ENCODE measurements at places on chromosomes 12 and 14.

- DNase-seq, result peak; percentile 35
Observed at GRCh38 chr12:19131025-19131444, 1.5 kb downstream of the PLEKHA5 start.

DNA sequence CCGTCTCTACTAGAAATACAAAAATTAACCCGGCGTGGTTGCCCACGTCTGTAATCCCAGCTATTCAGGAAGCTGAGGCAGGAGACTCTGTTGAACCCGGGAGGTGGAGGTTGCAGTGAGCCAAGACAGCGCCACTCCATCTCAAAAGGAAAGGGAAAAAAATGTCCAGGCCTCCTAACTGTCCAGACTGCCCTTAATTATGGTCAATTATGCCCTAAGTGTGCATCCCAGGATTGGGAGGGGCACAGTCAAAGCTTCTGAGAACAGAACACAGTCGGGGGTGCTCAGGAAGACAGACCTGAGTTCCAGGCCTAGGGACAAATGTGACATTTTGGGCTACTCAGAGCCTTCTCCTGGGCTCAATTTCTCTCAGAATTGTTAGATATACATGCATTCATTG, 31.8 kb upstream of the SMUG1 start:
- no peak for DNase-seq

DNA sequence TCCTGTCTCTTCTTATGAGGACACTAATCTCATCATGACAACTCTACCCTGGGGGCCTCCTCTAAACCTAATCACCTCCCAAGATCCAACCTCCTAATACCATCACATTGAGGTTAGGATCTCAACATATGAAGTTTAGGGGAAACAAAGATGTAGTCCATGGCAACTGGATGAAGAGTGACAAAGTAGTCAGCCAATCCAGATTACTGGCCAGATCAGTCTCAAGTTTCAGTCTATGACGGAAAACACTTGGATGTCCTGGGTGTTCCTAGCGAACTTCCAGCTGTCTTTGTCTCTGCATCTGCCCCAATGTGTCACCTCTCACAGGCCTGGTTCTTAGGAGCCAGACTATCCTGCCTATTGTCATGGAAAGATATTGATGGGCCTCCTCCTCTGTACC, 630.8 kb downstream of the AACS start:
- DNase-seq, result no peak

GRCh38 chr12:6735448-6736191, 11.8 kb downstream of the COPS7A start:
- DNase-seq, result peak; percentile 53

- no peak for DNase-seq
Observed at GRCh38 chr14:68396461-68396860, 396.4 kb downstream of the ZFP36L1 start.

DNA sequence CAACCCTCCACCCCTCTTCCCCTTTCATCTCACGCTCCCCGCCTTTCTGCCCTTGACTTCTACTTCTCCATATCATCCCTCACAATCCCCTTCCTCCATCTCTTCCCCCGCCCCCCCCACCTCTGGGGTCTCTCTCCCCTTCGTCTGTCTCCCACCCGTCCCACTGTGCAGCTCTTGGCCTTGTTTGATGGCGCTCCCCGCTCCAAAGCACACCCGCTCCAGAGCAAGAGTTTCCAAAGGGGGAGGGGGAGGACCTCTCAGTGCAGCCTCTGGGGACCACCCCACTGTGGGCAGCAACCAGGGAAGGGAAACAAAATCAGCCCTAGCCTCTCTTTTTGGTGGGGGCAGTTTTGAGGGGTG, 774 bp downstream of the CHGA start:
- no peak for DNase-seq

DNA sequence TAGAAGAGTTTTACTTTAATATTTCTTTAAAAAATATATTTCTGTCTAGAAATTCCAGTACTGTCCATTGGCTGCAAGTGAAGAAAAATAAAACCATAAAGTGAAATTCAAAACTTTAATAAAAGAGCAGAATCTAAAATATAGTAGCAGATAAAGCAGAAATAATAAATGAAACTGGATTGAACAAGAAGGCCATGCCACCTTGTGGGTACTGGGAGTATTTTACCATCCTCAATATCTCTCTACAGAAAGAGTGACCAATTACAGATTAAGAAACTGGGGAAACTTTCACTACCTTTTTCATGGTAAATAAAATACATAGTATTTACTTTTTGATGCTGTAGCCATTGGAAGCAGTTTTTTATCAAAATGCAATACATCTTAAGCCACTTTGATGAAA, 220.5 kb downstream of the BCAT1 start:
- peak; percentile 40 for DNase-seq

GRCh38 chr12:86234316-86234855, 21.8 kb downstream of the MGAT4C start:
- DNase-seq, result no peak

DNA sequence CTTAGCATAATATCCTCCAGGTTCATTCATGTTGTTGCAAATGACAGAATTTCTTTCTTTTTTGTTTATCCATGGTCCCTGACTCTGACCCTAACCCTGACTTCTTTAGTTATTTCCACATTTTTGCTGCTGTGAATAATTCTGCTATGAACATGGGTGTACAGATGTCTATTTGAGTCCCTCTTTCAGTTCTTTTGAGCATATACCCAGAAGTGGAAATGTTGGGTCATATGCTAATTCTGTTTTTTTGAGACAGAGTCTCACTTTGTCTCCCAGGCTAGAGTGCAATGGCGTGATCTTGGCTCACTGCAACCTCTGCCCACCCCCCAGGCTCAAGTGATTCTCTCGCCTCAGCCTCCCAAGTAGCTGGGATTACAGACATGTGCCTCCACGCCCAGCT, 33.1 kb downstream of the KNTC1 start:
- DNase-seq, result no peak

DNA sequence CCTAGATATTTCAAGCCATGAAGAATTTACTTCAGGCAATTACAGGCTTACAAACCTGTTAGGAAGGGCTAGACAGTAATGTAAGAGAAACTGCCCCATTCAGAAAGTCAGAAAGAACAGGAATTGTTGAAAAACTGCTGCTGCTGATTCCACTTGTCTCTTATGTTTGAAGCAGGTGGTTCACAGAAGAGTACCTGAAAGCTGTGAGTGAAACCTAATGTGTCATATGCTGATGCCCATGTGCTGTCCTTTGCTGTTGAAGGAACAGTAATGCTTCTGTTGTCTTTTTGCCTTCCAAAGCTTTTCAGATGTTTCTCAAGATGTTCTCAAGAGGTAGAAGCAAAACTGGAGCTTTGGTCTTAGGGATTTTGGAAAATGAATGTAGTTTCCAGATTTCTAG, 39.0 kb downstream of the MNAT1 start:
- DNase-seq, result no peak

- no peak for DNase-seq
Observed at GRCh38 chr12:22858849-22859570, 234.0 kb downstream of the ETNK1 start.

DNA sequence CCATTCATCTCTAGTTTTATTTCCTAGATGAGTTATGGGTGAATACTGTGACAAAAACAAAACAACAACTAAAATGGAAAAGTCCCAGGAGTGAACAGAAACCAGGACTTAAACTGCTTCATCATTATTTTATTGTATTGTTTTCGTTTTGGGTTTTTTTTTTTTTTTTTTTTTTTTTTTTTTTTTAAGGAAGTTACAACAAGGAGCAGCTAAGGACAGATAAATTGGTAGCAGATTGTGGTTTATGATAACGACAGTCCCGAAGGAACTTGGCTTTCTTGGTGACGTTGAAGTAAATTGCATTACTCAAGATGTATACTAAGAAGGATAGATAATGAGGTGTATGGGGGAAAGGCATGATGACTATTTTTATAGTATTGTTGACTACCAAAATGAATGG, 866.3 kb downstream of the NRXN3 start:
- peak; percentile 61 for DNase-seq

GRCh38 chr14:85934123-85934885, 404.4 kb downstream of the FLRT2 start:
- DNase-seq, result peak; percentile 73

Data from NB4 (cell line).